Mucosa of descending colon (tissue), 3 donors: ENCODE measurements at places on chromosomes 2 and 18. TPM values are rescaled to one million over a fixed set of nuclear protein-coding genes. Genes with fewer than 3 reads are reported as not detected.

CHRNG gene
- total RNA-seq: not detected

ITPRIPL1 gene
- total RNA-seq: 1.3 TPM

DNA sequence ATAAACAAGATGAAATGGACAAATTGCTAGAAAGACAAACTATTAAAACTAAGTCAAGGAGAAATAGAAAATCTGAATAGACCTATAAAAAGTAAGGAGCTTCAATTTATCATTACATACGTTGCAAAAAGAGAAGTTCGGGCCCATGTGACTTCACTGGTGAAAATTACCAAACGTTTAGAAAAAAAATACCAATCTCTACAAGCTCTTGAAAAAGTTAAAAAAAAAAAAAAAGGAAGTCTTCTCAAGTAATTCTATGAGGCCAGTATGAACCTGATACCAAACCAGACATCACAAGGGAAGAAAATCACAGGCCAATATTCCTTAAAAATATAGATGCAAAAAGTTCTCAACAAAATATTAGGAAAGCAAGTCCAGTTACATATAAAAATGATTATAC is 20.2 kb upstream of the ACVR2A start:
- no peak for DNase-seq

GRCh38 chr2:109279243-109279860 is 150.3 kb downstream of the SH3RF3 start:
- DNase-seq: no peak

GRCh38 chr2:142140434-142140845 is 9.6 kb upstream of the LRP1B start:
- no peak for DNase-seq

DNA sequence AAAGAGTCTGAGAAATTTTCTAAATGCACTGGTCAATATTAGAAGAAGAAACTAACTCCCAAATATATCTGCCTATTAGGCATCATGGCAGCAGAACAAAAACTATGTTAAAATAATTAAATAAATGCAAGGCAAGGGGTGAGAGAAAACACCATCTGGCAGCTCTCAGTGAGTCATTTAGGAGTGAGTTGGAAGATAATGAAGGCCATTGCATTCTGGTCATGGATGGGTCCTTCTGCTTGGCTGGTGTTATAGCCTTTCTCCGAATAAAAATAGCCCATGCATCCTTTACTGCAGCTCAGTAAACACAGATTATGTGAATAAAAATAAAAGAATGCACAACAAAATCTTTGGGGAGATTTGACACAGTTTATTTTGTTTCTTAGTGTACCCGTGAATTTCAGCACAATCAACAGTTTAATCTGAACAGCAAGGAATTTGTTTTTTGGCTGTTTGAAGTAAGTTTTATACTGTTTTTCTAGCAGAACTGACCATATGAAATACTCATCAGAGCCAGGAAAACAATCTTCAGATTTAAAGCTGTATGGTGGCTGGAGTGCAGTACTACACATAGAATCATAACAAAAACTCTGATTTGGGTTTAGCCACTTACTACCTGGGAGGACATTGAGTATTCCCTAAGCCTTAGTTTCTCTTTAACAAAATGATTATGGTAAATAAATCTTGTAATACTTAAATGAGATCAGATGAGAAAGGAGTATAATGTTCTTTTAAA is 225.1 kb upstream of the ITGA4 start:
- DNase-seq: no peak

GRCh38 chr18:63247506-63247905 is 72.1 kb downstream of the BCL2 start:
- no peak for DNase-seq

DNA sequence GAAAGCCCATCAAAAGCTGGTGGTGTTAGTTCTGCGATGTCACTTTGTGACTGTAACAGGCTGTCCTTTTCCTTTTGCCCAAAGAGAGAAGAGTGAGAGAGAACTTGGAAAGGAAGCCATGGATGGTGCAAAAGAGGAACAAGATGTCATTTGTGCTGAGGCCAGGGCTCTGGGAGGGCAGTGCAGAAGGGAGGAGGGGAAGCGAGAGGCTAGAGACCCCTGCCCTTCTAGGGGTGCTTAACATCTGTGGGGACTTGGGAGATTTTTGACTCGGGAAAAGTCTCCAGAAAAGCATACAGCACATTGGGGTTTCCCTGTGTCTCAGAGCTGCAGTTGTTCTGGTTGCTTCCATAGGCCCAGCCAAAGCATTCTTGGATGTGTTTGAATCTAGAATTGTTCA is 49.6 kb downstream of the ZBTB7C start:
- DNase-seq: no peak
